ENCODE measurements at places on chromosomes 16 and 17.

DNA sequence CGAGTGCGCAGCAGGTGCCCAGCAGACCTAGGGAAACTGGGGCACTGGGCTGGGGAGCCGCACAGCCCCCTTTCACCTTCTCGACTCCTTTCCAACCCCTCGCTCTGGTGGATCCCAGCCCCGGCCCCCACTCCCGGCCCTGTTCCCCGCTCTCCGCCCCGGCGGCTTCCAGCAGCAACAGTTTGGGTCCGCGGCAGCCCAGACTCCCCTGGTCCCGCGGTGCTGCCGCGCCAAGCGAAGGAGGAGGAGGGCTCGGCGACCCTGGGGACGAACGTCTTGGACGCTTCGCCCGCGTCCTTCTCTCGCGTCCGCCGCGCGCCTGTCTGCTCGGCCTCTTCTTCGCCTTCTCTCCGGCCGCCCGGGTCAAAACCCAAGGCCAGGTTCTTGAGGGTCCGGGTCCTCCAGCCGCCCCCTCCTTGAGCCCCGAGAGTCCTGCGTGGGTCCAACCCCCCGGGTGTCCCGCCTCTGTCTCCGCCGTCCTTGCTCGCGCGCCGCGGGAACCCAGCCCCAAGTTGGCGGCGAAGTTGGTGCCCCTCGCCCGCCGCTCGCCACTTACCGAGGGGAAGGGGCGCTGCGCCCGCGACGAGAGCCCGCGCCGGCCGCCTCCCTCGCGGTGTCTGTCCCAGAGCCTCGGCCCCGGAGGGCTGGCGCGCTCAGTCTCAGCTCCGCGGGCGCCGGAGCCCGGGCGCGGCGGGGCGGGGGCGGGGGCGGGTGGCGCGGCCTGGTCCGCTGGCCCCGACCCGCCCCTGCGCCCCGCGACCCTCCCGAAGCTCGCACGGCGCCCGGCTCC, 1.4 kb upstream of the GRIN2C start:
- DNase-seq, result no peak

DNA sequence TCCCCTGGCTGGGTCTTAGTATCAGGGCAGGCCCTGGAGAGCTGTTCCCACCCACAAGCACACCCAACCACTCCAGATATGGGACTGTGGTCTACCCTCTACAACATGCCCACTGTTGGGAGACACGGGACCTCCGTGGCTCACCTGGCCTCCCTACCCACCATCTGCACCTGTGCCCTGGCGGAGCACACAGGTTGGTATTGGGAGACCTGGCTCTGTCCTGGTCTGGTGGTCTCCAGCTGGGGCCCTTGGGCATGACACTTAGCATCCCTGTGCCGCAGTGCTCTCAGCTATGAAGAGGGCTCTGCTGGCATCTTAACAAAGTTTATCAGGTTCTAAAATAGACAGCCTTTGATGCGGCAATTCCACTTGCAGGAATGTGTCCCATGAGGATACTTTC, 5.8 kb downstream of the C16orf95 start:
- no peak for DNase-seq

GRCh38 chr17:49388692-49389513, 25.8 kb downstream of the PHB1 start:
- DNase-seq, result no peak

DNA sequence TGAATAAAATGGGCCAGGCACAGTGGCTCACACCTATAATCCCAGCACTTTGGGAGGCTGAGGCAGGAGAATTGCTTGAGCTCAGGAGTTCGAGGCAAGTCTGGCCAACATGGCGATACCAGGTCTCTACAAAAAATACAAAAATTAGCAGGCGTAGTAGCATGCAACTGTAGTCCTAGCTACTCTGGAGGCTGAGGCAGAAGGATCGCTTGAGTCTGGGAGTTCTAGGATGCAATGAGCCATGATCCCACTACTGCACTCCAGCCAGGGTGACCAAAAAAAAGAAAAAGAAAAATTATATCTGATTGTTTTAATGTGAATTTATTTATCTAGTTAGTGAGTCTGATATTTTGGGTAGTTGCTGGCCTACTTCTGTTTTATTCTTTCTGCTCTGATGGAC, 7.0 kb downstream of the IL34 start:
- DNase-seq, result no peak

- DNase-seq, result no peak
These were observed 31.2 kb downstream of the NFATC3 start for GRCh38 chr16:68116256-68116867.

DNA sequence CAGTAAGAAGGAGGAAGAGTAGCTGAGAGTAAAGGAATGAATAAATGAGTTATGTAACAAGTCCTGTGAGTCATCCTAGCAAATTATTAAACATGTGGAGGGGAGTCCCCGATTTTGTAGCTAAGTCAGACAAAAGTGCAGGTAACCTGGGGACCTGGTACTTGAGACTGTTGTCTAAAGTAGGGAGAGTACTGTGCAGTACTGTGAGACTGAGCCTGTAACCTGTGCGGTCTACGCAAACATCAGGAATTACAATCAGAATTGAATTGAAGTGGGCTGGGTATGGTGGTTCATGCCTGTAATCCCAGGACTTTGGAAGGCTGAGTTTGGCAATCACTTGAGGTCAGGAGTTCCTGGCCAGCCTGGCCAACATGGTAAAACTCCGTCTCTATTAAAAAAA, 35.7 kb downstream of the IKZF3 start:
- DNase-seq, result no peak

DNA sequence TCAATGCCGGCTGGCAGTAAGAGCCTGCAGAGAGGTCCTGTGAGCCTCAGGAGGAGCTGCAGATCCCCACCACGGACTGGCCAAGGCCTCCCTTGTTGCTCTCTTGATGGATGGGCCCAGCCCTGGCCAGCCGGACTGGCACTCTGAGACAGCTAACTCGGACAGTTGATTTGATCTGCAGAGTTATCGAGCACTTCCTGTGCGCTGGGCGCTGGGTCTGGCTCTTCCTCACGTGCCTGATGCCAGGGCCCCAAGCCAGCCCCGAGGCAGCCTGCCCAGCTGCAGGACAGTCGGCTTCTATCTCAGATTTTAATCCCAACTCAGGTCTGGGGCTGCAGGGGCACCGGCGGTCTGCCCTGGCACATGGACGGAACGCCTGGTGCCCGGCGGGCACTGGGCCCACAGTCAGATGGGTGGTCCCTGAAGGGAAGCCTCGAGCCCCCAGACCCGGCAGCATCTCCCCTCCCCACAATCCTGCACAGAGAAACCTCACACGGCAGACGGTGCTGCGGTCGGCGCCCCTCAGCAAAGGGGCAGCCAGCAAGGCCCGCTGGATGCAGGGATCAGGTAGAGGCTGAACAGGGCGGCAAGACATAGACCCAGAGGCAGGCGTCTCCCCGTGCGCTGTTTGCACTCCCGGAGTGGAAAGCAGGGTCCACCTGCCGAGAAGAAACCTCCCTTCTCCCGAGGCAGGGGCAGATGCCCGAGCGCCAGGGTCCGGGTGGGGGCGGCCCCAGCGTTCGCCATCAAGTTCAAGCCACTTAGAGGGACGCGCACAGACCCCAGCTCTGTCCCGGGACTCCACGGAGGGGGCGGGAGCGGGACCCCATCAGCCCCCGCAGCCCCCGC, 34.0 kb downstream of the TIMM22 start:
- no peak for DNase-seq

DNA sequence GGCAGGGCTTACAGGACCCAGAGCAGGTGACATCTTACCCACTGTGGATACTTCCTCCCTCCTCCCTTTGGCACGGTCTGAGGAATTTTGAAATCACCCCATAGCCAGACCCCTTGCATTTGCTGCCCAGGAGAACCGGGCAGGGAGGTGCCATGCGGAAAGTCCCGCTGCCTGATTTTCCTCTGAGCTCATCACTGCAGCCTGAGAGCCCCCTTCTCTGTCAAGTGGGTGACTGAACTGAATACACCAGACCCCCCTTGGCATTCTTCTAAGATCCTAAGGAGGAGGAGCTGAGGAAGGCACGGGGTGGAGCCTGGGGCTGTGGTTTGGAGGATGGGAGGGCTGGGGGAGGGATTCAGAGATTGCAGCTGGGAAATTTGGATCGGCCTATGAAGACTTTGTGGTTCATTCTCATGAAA, 173.4 kb downstream of the RAB11FIP4 start:
- no peak for DNase-seq

GRCh38 chr16:80583466-80583865, 42.7 kb downstream of the DYNLRB2 start:
- peak; percentile 22 for DNase-seq

DNA sequence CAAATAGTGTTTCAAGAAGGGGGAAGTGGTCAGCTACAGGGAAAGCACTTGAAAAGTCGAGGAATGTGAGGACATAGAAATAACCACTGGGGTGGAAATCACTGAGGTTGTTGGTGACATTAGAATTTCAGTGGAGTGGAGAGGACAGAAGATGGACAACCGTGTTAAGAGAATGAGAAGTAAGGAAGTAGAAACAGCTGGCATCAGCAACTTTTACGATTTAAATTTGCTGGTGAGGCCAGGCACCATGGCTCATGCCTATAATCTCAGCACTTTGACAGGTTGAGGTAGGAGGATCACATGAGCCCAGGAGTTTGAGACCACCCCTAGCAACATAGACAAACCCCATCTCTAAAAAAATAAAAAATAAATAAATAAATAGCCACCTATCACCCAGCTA, 83.2 kb upstream of the PSMD7 start:
- no peak for DNase-seq

GRCh38 chr16:47125757-47126156, 18.0 kb downstream of the NETO2 start:
- no peak for DNase-seq

GRCh38 chr17:58757162-58757613, 1.5 kb downstream of the PPM1E start:
- DNase-seq, result no peak

GRCh38 chr16:70738083-70738977, 52.5 kb upstream of the MTSS2 start:
- DNase-seq, result no peak

- DNase-seq, result no peak
These were observed 70.2 kb upstream of the NETO2 start for GRCh38 chr16:47213761-47214440.

- no peak for DNase-seq
These were observed 28.4 kb upstream of the CBFA2T3 start for GRCh38 chr16:89005201-89006035.
